Lung (tissue), 17 donors: ENCODE measurements at places on chromosomes 3 and 15. TPM values are rescaled to one million over a fixed set of nuclear protein-coding genes. Genes with fewer than 3 reads are reported as not detected.

Gene DUOX1
- 363 TPM for total RNA-seq

Gene CACNA1D
- 36.9 TPM for total RNA-seq

Gene TMC3
- total RNA-seq = 0.03 TPM

Gene LIPC
- 0.55 TPM for total RNA-seq

Gene RTP1
- not detected for total RNA-seq

Gene CEMIP
- total RNA-seq = 4.2 TPM
